ENCODE measurements at places on chromosomes 3 and 15. TPM values are rescaled to one million over a fixed set of nuclear protein-coding genes. Genes with fewer than 3 reads are reported as not detected.

Gene POPDC2
- 0.11 TPM for total RNA-seq

Gene DHX36
- total RNA-seq, result 29.8 TPM

Gene CHRFAM7A
- total RNA-seq, result 3.8 TPM

Gene C3orf49
- total RNA-seq, result not detected

Gene TNFAIP8L3
- total RNA-seq, result 62.5 TPM

Gene KLHL40
- total RNA-seq, result not detected

Gene NRG4
- not detected for total RNA-seq

Gene KCNMB2
- not detected for total RNA-seq

Gene ASB14
- not detected for total RNA-seq

Gene FBXL22
- total RNA-seq, result 0.11 TPM

Gene TTC23
- 22.3 TPM for total RNA-seq

Gene EFCAB12
- under 0.01 TPM for total RNA-seq

Gene CIB2
- 1.6 TPM for total RNA-seq

Gene HIGD2B
- total RNA-seq, result 0.07 TPM

Gene AP3B2
- not detected for total RNA-seq

Gene RLBP1
- not detected for total RNA-seq

Gene CPNE9
- total RNA-seq, result not detected

Gene ZDHHC23
- 6.1 TPM for total RNA-seq

Gene RASGRF1
- total RNA-seq, result not detected

Gene HACD3
- 91.2 TPM for total RNA-seq

Gene SGO1
- 5.4 TPM for total RNA-seq

Gene NUP210
- 1.1 TPM for total RNA-seq

Gene BBS4
- total RNA-seq, result 5.4 TPM

Gene ANKRD34C
- not detected for total RNA-seq

Gene ATP10A
- not detected for total RNA-seq

Gene GOLGA6L10
- total RNA-seq, result 0.92 TPM

Gene TLR9
- 0.04 TPM for total RNA-seq

Gene TJP1
- total RNA-seq, result 66.9 TPM

Gene SYNPR
- not detected for total RNA-seq

Gene POMGNT2
- 6.5 TPM for total RNA-seq

Measured in pulmonary artery endothelial cell (primary cell).